H9 (cell line): ENCODE measurements at places on chromosomes 4 and X. TPM values are rescaled to one million over a fixed set of nuclear protein-coding genes. Genes with fewer than 3 reads are reported as not detected.

DNA sequence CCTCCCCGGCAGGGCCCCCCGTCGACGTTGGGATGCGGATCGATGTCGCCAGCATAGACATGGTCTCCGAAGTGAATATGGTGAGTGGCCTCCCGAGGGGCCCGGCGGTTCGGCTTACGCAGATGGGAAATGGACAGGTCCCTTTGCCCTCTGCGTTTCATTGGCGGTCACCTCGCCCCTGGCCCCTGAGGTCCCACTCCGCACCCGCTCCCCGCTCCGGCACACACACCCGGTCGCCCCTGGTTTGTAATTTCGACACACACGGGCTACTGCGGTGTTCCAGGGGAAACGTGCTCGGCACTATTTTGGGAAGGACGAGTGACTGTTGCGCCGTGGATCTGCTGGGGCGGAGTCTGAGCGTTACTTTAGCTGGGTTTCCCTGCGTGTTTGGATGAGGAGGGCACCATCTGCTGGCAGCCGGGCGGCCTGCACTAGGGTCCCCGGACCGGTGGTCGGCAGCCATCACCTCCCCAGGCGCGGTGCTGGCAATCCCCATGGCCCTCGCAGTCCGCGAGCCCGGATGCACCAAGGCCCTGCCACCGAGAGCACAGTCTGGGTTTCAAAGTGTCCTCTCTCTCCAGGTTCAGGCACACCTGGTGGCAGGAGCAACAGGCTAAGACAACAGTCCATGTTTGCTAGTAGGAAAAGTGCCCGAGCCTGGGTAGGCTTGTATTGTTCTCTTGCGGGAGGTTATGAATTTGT, 1.2 kb downstream of the GABRB1 start:
- DNase-seq = peak; percentile 90

GRCh38 chr4:84778041-84778440, 188.4 kb downstream of the WDFY3 start:
- DNase-seq = no peak

- DNase-seq = no peak
These were observed 41.1 kb downstream of the PPP3CA start for GRCh38 chr4:101306225-101306624.

DNA sequence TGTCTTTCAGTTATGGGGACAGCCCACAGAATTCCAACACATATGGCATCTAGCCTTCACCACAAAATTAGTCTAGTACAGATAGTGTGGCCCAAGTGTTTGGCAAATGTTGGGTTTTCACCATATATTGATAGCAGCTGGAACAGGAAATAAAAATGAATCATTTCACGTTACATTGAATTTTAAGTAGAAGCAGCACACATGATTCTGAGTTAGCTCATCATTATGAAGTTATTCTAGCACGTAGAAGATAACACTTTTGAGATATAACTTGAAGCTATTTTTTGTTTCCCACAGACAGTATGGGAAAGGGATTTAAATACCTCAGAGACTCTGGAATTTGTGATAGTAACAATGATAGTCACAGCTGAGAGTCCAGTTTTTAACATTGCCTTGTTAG, 118.7 kb downstream of the FAT4 start:
- DNase-seq = no peak

DNA sequence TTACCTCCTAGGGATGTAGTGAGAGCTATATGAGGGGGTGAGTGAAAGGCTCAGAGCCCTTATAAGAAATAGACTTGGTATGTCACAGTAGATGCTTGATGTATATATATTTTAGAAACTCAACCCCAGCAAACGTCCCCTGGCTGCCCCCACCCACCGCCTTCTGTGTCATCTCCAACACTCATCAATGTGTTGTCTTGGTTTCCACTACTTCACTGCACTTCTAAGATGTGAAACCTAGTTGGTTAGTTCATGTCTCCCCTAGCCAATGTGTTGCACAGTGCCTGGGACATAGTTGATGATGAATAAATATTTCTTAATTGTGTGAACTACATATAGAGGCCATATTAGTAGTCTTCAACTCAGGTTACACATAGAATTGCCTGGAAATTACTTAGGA, 4.4 kb downstream of the FGFBP2 start:
- no peak for DNase-seq

DNA sequence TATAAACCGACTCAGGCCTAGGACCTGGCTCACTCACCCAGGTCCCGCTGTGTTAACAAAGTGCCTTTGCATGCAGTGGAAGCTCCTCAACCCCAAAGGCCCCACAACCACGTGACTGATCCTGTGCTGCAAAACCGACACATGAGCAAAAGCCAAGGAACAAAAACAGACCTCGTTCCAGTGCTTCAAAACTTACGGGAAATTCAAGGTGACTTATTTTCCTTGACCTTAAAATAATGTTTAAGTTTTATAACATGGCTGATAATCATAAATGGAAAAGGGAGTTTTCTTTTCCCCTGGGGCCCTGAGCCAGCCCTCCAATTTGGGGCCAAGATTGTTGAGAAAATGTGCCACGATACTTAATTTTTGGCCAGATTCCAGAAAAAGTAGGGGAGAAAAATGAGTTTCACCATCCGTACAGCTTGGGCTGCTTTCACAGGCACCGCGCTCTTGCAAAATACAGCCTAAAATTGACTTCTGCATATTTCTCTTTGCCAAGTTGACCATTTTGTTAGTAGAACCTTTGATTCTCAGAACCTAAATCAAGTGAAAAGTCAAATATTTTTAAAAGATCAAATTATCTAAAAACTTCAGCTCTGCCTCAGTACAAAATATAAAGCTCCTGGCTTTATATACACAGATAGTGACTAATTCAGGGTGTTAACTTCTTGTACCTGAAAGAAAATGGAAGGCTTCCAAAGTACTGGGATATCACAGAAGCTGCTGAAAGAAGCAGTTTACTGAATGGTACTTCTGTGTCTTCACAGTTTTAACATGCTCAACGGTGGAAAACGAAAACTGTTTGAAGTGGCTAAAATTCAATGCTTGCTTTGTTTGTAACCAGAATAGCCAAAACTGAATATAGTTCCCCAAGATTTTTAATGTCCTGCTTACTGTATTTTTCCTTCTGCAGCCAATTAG, 93.8 kb downstream of the APBB2 start:
- no peak for DNase-seq

DNA sequence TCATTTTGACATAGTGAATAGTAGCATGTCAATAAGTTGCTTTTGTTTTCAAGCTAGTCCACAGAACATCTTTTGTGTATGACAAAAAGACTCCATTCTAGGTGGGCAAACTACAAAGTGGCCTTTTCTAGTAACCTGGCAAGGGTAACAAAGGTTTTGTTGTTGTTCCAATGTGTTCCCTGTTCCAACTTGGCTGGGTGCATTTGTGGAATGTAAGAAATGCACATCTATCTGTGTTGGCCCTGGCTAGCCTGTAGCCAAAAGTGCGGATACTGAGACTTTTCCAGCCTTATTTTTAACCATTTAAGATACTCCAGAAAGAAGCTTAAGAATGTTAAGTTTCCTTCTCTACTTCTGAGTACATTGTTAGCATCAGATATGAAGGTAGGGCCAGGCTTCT, 118.7 kb upstream of the CHRDL1 start:
- no peak for DNase-seq

Gene SYN1
- total RNA-seq = 11.7 TPM in 2 replicates

Gene ZRSR2
- 20.2 and 21.1 TPM in 2 replicates for total RNA-seq

Gene ITIH6
- not detected in 2 replicates for total RNA-seq

- DNase-seq = no peak
These were observed 90.6 kb upstream of the SPIN4 start for GRCh38 chrX:63441717-63442116.

DNA sequence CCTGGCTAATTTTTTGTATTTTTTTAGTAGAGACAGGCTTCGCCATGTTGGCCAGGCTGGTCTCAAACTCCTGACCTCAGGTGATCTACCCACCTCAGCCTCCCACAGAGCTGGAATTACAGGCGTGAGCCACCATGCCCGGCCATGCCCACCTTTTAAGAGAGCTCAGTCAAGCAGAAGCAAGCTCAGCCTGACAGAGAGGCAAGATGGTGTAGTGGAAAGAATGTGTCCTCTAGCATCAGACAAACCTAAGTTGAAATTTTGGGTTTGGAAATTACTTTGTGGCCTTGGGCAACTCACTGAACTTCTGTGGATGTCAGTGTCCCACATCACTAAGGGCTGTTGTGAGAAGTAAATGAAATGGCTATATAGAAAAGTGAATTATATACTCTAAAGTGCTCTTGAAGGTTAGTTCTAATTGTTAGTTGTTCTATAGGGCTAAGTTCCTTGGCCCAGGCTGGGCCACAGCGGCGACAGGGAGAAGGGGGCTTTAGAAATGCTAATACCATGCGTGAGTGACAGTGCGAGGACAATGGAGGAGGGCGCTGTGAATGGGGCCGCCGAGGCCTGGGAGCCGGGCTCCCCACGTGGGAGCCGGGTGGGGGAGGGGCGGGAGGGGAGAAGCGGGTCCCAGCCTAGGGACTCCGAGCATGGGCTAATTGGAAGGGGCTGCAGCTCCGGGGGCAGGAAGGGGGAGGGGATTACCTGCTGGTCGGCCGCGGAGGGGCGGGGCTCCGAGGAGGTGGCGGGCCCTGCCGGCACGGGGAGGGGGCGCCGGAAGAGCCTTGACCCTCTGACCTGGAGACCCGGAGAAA, 15.6 kb downstream of the PJA1 start:
- DNase-seq = peak; percentile 92

DNA sequence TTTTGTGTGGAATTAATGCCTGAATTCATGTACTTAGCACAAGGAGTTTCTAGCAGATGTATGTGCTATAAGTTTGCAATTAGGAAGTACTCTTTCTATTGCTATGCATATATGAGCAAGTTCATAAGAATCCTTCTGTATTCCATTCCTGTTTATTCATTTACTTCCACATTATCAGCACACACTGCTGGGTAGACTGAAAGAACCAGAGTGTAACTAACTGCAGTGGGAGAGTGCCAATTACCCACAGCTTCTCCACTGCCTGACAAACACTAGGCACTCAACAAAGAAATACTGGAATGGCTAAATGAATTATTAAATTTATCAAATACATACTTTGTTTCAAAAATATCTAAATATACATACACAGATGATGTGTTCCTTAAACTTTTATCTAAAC, 219.6 kb downstream of the CAMK2D start:
- DNase-seq = no peak

GRCh38 chr4:70996018-70996360, 2.5 kb downstream of the DCK start:
- no peak for DNase-seq

Gene USP17L26
- total RNA-seq = not detected in 2 replicates

GRCh38 chr4:159175085-159175988, 72.5 kb downstream of the RAPGEF2 start:
- peak; percentile 77 for DNase-seq
